ENCODE measurements at places on chromosomes 16 and 17.

DNA sequence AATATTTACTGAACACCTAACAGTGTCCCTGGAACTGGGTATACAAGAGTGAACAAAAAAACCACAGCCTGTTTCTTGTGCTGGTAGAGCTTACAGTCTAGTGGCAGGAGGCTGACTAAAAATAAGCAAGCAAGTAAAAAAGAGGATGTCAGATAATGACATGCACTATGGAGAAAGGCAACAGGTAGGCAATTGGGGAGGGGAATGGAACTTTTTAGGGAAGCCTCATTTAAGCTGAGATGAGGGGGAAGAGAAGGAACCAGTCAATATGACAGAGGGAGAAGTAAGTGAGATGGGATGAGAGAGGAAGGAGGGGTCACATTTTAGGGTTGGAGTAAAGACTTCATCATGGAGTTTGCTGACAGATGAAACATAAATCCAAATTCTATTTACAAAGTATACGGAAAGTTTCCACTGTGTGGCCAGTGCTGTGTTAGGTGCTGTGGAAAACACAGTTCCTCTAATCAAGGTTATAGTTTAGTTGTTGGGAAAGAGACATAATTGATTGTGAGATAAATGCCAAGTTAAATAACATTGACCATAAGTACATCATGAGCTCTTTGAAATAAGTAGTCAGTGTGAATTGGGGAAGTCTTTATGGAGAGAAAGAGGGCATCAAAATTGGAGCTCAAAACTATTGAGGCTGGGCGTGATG is 251.4 kb downstream of the FTO start:
- DNase-seq, result no peak

DNA sequence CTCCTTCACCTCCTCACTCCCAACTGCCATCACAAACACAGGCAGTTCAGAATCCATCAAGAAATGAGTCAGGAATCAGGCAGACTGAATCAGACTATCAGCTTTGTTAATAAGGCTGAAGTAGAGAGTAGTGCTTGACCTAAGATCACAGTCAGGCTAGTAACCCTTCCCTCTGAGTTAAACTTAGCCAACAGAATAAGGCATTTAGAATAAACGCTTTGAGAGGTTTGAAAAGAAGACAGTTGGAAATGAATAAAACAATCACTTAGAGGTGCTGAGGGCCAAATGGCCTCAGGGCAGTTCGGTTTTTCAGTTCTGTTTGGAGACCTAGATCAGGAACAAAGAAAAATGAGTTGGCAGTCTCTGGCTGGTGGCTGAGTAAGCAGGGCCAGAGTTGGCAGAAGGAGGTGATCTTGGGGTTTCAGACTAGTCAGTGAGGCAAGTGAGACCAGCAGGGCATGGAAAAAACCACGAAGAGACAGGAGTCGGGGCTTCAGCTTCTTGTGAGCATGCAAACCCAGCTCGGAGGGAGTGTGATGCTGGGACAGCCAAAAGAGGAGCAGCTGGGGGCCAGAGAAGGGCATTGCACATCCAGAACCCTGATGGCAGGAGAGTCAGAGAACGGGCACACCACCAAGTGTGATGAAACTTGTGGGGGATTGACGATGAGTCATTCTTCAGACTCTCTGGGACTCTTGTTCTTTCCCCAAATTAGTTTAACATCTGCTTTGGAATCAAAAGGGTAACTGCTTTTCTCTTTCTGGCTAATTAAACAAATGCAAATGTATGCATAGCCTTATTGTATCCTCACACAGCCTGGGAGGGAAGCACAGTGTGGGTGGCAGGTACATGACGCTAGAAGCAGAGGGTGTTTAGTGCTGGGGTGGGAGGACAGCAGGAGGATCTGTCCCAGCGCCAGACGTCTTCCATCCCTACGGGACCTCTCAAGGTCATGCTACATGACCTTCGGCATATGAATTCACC is 54.8 kb downstream of the SPECC1 start:
- peak; percentile 56 for DNase-seq

DNA sequence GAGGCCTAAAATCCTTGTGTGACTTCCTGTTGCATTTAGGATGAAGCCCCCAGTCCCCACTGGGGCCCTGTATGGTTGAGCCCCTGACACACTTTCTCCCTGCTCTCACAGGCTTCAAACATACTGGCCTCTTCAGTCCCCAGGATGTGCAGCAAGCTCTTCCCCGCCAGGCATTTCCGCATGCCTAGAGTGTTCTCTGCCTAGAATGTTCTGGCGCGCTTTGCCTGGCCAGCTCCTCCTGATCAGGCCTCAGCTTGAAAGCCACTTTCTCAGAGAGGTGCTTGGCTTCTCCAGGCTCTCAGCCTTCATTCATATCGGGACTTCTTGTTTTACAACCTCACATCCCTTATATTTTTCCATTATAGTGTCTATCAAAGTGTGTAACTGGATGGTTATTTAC is 123.7 kb downstream of the SPACA3 start:
- DNase-seq, result no peak

GRCh38 chr16:88919936-88920335 is 53.5 kb upstream of the PABPN1L start:
- no peak for DNase-seq

DNA sequence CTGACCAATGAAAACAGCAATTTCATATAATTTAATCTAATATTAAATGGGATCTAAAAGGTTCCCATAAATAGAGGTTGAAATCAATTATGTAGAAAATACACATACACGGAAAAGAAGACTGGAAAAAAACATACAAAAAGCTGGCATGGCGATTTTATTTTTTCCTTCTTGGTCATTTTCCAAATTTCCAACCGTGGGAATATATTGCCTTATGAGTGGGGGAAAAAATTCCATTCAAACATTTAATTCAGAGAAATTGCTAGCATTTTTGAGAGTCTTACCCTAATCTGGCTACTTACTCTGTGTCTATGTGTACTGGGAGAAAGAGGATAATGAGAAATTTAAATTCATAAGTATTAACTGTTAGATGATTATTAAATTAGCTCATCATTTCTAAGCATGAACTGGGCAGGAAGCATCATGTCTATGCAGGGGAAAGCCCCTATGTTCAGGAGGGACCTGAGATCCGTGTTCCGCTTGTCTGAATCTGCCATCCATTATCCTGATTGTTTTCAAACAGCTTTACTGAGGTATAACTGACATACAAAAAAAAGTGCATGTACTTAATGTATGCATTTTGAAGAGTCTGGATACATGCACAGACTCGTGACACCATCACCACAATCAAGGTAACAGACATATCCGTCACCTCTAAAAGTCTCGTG is 145.2 kb downstream of the XYLT1 start:
- no peak for DNase-seq

GRCh38 chr16:27445502-27446175 is 43.7 kb downstream of the IL21R start:
- DNase-seq, result no peak

DNA sequence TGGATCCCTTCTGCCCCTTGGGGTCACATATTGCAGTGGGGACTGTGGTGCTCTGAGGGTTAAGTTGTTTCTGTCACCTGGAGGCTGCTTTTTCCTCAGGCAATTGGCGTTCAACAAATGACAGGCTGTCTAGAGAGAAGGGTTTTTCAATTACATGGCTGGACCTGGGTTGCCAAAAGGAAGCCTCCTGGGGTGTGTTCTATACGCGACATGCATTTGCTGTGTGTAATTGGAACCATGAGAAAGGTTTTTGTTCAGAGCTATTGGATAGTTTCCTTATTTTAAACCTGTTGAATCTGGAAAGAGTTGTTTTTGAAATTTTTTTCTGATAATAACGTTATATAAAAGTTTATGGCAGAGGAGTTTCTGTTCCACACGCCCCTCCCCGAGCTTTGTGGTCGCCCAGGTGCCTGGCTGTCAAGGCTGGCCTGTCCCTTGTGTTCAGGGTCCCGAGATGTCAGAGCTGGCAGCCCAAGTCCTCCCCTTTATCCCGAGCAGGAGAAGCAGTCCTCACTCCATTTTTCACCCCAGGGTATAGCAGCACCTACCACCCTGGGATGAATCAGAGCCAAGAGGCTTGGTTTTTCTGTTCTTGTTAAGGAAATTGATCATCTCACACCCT is 26.1 kb upstream of the ZNF750 start:
- peak; percentile 74 for DNase-seq

DNA sequence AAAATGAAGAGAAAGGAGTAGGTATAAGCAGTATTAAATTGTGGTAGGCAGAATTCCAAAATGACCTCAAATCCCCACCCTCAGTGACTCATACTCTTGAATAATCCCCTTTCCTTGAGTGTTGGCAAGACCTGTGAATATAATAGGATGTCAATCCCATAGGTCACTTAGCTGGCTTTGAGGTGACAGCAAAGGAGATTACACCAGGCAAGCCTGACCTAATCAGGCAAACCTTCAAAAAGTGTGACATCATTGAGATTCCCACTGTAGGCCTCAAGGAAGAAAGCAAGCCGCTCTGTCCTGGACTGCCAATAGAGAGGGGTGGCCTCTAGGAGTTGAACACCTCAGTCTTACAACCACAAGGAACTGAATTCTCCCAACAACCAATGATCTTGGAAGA is 535.2 kb downstream of the RBFOX1 start:
- no peak for DNase-seq

GRCh38 chr16:46620266-46621005 is 743 bp downstream of the SHCBP1 start:
- no peak for DNase-seq

DNA sequence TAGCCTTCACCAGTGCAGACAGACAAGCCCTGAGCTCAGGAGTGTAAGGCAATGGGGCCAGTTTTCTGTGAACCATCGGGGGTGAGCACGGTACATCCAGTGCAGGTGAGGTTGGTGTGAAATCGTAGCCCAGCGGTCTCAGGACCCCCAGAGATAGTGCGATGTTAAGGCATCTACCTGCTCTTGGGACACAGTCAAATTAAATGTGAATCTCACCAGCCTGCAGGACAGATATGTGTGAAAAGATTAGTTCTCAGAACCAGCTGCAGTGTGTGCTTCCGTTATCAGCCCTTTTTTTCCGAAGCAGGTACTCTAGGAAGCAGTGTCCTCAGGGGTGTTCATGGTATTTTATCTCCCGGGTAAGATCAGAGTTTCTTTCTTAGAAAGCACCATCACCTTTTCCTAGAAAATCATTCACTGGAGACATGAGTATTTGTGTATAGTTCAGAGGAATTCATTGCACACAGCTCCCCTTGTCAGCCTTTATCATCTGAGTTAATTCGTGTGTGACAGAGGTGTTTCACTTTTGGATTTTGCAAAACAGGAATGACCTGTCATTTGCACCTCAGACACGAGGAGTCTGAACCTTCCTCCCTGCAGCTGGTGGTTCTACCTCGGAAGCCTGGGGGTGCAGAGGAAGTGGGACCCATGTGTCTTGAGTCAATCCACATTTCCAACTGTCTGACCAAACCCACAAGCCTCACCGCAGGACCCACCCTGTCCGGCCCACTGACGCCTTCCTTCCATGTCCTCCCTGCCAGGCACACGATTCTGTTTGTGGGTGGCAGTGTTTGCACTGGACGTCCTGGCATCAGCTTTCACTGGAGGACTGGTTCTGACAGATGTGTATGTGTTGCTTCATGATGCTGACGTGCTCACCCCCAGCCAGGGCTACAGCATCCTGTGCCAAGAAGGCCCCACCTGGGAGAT is 107.8 kb downstream of the CLEC16A start:
- no peak for DNase-seq

DNA sequence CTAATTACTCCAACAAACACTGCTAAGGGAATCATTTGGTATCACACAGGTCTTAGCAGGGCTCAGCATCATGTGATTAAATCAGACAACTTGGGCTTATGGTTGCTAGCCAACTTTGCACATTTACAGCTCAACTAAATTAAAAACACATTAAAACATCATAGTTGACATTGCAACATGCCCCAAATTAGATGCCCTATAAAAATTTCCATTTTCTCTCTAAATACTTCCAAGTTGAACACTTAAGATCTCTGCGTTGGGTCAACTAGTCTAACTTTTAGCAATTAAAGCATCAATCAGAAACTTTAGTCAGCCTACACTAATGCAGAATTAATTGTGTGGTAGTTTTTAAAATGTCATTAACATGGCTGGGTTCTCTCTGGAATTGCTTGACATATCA is 12.1 kb downstream of the DNAJC7 start:
- DNase-seq, result no peak

DNA sequence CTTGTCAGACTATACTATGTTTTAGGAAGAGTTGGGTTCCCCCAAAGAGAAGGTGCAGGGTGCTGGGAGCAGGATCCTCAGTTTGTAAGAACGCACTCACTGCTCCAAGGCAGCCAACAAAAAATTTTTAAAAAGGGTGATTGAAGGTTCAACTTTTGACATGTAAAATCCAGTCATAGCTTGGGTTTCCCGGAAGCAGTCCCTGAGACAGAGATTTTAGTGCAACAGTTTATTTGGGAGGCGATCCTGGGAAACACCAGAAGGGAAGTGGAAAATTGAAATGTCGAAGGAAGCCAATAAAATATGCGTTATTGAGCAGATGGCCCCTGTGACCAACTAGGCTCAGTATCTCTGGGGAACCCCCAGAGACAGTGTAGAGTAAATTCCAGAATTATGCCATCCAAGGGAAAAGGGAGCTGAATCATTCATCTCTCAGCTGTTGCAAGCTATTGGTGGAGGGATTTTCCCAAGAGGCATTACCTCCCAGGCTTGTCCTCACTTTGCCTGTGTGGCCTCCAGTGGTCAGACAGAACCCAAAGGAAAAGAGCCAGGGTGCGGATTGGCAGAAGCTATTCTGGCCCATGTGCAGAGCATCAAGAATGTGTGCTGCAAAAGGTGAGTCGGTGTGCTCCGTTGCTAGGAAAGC is 72.9 kb downstream of the HS3ST3B1 start:
- no peak for DNase-seq

Data from NCI-H146 (cell line).